NCI-H345 (cell line): ENCODE measurements at places on chromosomes 13 and 19.
A peak's percentile ranks its signal among the peaks of the same experiment; 100 is the strongest.

DNA sequence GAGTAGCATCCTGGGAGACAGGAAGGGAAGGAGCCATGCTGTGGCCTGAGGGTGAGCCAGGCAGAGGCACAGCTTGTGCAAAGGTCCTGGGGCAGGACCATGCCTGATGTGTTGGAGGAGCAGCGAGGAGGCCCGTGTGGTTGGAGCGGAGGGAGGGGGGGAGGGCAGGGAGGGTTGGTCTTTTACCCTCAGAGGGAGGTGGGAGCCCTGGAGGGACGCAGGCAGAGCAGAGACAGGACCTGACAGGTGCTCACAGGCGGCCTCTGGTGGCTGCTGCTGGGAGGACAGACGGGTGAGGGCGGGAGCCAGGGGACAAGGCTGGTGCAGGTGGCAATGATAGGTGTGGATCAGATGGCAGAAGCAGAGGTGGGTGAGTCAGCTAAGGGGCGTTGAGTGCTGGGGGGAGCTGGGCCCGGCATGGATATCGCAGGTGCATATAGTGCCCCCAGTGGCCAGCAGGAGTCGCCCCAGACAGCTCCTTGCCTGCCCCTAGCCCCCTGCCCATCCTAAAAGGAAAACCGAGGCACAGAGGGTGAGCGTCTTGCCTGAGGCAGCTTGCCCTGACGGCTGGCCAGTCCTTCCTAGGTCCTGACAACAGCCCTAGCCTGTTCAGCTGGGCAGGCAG, 9.8 kb upstream of the GNA15 start:
- DNase-seq = peak; percentile 49

- no peak for DNase-seq
Observed at GRCh38 chr13:20148501-20149183, 12.2 kb downstream of the GJA3 start.

DNA sequence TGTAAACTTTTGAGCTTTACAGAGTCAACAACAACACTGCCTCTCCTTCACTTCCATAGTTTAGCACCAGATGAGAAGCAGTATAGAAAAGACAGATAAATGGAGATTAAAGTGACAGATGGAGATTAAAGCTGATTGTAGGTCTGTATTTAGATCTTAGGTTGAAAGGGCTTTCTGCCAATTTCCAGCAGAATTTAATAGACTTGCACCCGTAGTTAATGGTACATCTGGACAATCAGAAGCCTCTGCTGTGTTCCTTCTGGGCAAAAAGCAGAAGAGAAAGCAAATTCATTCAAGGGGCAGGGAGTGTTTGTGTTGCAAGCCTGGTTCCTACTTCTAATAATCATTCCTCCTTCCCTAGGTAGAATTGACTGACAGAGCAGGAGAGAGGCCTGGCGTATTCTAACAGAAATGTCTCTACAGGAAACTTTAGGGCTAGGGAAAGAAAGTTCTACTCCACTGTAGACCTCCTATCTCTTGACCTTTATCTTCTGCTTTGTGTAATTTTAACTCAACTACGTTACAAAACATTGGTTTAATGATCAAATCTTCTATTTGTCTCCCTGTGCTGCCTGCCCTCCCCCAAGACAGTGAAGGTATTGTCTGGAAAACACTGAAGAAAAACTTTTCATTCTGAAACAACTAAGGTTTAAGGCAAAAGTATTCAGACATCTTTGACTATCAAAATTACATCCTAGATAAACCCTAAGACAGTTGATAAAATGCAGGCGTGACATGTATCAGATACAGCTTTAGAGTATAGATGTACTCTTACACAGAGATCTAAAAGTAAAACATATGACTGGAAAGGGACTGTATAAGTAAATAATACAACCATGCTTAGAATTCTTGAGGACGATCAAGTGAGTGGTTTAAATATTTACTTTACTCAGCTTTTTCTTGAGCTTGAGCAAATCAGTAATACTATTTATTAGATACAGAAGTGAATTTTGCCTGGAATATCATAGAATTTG, 44.4 kb downstream of the GPC6 start:
- DNase-seq = peak; percentile 28

DNA sequence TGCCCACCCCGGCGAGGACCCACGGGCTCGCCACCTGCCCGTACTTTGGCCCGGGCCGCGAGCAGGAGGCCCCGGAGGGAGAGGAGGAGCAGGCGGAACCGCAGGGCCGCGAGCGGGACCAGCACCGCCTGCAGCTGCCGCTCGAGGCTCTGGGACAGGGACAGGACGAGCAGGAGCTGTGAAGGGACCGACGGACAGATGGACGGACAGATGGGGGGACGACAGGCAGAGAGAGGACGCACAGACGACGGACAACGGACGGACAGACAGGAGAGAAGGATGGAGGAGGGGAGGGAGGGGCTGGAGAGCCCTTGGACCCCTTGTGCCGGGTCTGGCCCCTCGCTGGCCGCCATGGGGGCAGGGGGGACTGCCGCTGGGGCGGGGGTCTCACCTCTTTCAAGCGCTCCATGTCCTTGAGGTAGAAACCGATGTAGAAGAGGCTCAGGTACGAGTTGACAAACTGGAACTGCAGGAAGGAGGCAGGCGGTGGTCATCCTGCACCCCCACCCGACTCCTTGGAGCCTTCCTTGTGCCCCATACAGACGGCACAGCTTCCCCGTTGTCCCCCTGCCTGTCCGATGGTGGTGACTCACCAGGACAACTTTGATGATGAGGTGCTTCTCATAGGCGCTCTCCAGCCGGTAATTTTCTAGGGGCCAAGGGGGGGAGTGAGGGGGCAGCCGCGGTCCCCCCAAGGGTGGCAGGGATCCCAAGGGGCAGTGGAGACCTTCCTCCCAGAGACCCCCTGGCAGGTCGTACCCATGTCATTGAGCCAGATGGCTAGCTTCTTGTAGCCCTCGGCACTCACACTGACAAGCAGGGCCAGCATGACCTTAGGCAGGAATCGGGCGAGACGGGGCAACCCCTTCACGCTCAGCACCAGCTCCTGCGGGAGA, 5.0 kb downstream of the ANO8 start:
- DNase-seq = no peak

GRCh38 chr13:30898678-30899241, 7.3 kb upstream of the MEDAG start:
- DNase-seq = no peak

DNA sequence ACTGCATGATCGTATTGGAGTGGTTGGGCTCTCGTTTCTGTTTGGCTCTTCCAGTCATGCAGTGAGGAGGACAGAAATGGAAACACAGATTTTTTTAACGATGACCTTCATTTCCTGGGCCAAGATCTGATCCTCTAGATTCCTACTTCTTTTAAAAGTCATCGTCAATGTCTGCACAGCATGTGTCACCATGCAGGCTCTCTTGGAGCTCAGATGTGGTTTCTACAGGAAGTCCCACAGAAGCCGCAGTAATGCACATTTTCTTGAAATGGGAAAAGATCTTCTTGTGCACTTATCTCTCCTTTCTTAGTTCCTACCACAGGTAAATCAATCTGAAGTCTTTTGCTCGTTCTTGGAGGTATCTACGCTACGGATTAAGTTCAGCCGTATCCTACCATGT, 626.9 kb downstream of the EFNB2 start:
- no peak for DNase-seq

DNA sequence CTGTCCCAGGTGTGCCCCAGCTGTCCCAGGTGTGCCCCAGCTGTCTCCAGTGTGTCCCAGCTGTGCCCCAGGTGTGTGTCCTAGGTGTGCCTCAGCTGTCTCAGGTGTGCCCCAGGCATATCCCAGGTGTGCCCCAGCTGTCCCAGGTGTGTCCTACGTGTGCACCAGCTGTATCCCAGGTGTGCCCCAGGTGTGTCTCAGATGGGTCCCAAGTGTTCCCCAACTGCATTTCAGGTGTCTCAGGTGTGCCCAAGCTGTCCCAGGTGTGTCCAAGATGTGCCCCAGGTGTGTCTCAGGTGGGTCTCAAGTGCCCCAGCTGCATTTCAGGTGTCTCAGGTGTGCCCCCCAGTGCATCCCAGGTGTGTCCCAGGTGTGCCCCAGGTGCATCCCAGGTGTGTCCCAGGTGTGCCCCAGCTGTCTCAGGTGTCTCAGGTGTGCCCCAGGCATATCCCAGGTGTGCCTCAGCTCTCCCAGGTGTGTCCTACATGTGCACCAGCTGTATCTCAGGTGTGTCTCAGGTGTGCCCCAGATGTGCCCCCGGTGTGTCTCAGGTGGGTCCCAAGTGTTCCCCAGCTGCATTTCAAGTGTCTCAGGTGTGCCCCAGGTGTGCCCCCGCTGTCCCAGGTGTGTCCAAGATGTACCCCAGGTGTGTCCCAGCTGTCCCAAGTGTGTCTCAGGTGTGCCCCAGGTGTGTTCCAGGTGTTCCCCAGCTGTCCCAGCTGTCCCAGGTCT, 1.3 kb upstream of the GRK1 start:
- no peak for DNase-seq
